NCI-H1694 (cell line): ENCODE measurements at places on chromosomes 2 and 18.

GRCh38 chr2:241560883-241561474, 2.4 kb downstream of the BOK start:
- no peak for DNase-seq

DNA sequence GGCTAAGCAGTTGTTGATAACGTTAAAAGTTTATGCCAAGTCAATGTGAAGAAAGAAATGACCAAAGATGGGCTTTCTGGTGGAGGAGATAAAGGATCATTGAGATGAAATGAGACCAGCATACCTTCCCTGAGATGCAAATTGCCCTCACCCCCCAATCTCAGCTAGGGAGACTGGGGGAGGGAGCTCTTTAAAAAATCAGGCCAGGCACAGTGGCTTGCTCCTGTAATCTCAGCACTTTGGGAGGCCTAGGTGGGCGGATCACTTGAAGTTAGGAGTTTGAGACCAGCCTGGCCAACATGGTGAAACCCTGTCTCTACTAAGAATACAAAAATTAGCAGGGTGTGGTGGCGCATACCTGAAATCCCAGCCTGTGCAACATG, 30.9 kb upstream of the KCMF1 start:
- DNase-seq: no peak

DNA sequence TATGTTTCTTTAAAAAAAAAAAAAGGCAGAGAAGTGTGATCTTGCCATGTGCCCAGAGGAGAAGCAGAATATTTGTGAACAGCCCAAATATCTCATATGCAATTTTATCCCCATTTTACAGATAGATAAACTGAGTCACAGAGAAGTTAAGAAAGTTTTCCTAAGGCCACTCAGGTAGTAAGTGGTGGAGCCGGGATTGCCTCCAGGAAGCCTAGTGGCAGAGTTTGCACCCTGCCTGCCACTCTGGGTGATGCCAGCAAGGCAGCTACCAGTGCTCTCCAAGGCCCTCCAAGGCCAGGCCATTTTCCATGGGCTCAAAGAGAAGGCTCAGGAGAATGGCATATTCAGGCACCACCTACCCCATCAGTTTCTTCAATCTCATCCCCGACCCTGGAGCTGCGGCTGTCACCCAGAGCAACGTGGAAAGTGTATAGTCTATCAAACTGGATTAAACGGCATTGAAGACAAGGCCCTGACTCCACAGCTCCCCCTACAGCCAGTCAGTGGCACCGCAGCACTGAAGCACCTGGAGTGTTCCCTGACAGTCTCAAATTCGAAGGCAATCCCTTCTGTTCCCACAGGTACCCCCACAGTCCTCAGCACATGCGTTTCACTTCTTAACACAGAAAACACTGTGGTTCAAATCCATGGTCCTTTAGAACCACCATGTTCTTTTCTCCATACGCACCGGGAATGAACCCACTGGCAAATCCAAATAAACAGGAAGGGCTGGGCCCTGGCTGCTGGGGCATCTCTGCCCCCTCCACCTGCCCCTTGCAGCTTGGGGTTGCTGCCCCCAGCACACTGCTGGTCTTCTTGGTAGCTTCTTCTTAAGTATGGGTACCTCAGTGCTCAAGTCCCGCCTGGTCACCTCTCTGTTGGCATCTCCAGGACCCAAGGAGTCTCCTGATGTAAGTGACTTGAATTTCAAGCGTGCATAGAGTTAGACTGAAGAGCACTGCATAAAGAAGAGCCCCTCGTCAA, 175.3 kb downstream of the INHBB start:
- peak; percentile 39 for DNase-seq

DNA sequence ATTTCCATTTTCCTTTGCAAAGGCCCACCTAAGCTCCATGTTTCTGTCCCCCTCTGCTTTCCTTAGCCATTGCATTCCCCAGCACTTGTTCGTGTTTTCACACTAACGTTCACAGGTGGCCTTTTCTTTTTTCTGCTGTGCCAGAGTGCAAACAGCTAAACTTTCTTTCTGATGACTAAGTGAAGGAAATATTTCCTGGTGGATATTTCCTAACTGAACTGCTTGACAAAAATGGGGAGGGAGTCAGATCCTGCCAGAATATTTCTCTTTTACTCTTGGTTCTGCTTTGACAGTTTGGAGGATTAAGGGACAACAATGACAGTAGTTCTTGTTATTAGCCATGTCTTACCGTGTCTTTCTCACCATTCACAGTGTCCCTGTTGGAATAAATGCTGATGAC, 344.0 kb downstream of the ARHGAP15 start:
- no peak for DNase-seq

DNA sequence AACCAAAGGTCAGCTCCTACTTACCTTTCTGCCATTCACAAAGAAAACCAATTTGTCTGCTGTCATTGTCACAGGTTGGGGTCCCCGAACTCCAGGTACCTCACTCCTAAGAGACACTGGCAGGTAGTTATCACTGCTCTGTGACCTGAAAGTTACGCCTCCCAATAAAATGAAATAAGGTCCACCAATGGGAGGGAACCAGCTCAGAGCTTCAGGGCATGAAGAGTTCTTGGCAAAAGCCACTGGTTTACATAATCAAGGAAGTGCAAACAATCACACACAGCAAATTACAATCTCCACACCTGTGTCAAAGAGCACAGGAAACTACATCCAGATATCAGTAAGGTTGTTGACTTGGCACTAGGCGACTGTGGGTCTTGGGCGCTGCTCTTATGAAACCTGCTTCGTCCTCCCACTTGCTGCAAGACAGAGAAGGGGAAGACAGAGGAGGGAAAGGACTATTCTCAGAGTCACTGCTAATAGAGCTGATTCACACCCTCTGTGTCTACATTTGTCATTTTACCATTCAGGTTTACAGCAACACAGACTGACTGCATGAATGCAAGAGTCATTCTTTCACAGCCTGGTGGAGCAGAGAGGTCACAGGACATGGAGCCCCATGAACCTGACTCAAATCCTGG, at the start of gene XDH:
XDH (minus strand) TSS at position 142 of the 641 bp plus-strand sequence; CDS start at position 66, 76 bp downstream.
- DNase-seq: no peak

DNA sequence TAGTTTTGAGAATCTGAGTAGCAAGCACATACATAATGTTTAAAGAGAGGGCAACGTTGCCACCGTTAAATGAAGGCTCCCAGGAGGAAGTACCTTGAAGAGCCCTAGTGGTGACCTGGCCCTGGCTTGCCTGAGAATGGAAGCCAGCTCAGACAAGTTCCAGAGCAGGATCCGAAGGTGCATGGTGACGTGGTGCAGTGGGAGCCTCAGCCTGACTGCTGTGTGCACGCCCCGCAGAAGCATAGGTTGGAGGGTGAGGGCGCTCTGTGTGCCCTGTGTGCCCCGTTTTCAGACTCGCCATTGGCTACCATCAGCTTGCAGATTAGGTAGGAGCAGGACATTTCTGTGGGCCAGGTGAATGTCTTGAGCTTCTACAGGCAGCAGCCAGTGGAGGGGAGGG, 68.2 kb downstream of the ZNF407 start:
- no peak for DNase-seq

DNA sequence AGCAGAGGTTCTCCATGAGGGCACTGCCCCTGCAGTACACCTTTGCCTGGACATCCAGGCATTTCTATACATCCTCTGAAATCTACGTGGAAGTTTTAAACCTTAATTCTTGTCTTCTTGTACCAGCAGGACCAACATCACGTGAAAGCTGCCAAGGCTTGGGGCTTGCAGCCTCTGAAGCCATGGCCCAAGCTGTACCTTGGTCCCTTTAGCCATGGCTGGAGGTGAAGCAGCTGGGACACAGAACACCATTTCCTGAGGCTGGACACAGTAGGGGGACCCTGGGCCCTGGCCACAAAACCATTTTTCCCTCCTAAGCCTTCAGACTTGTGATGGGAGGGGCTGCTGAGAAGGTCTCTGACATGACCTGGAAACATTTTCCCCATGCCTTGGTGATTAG, 32.8 kb upstream of the CCDC141 start:
- no peak for DNase-seq

GRCh38 chr2:47905386-47906156, 727 bp downstream of the FBXO11 start:
- peak; percentile 9 for DNase-seq

GRCh38 chr2:8571792-8572499, 109.9 kb upstream of the ID2 start:
- no peak for DNase-seq

DNA sequence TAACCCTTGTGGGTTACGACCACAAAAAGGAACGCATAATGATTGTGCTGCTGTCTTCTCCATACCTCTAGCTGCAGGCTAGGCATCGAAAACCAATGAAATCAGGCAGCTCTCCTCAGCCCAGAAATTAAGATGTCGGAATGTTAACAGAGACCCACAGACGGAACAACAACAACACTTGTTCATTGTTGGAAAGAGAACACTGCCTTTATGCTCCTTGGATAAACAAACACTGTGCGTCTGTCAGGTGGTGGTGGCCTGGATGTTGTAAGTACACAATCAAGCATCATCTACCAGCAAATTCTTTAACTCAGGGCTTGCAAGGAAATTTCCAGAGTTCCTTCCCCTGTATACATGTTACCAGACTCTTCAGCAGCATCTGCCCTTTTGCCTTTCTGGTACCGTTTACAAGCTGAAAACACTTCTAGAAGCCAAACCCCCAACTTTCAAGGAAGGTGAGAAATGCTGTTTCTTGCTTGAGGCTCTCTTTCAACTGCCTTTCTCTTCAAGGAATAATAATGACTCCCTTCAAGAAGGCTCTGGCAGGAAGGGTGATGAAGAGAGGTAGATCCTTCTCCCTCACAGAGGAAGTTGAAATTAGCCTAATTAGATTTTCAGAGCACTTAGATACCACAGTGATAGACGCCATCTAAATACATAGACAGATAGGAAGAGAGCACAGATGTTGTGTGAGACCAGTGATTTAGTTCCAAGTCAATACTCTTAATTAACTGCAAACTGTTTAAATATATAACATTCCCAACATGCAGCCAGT, 332.7 kb downstream of the ZNF521 start:
- DNase-seq: no peak

- no peak for DNase-seq
These were observed 78.5 kb downstream of the TANC1 start for GRCh38 chr2:159046966-159047365.

DNA sequence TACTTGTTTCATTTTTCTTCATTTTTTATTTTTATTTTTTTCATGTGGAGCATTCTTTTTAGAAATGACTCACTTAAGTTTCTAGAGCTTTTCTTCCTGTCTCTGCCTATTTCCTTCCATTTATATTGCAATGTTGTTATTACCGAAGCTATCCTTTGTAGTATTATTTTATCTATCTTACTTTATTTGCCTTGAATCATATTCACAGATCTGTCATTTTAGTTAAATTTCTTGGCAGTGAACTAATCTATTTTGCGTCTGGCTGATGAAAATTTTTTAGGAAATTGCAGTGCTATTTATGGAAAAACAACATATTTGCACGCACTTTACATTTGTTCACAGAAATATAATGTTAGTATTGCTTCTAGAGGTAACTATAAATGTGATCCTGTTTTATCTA, 956.9 kb upstream of the SLC39A10 start:
- no peak for DNase-seq

DNA sequence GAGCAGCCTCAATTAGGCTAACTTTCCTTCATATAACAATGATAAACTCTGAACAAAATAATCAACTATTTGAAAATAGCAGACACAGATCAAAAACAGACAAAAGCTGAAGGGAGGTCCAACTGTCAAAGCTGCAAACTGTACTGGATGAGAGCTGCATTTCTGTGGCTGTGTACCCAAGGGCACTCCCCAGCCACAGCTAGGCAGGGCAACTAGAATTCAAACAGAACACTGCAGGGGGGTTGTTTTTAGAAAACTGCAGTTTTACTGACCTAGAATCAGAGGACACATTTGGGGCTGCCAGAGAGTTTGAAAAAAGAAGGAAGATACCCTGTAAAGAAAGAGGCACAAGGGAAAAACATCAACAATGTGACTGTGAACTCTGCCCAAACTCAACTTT, 56.8 kb downstream of the SMAD2 start:
- no peak for DNase-seq

- DNase-seq: no peak
These were observed 573.3 kb downstream of the LRP1B start for GRCh38 chr2:141557329-141558095.

GRCh38 chr2:33782395-33783230, 183.5 kb upstream of the FAM98A start:
- no peak for DNase-seq

DNA sequence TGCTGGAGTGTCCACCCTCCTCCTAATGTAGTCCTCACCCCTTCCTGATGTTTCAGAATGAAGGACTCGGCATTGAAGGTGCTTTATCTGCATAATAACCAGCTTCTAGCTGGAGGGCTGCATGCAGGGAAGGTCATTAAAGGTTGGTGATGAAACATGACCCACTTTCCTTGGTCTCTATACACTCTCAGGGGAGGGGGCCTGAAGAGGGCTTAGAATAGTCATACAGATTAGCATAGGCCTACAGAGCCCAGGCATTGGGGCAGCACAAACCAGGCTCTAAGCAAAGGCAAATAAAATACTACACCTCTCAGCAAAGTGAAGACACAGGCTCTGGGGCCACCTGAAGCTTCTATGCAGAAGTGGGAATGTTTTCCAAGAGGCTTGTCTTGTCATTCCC, 1.8 kb downstream of the IL36RN start:
- DNase-seq: no peak

- no peak for DNase-seq
These were observed 229.9 kb downstream of the AGPS start for GRCh38 chr2:177622521-177622920.

DNA sequence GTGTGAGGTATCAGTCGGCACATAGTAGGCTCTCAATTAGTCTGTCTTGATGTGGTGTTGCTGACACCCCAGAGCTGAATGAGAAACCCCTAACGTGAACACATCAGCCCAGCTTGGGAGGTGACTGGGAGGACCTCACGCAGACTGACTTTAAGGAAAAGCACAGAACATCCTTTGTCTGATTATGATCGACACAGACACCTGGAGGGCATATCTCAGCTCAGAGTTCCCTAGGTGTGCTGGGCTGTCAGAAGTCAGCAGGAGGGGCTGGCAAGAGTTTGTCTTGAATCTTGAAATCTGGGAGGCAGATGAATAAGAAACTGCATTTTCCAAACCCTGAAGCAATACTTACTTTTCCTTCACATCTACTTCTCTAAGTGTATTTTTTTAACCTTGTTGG, 16.8 kb upstream of the MYCN start:
- no peak for DNase-seq

DNA sequence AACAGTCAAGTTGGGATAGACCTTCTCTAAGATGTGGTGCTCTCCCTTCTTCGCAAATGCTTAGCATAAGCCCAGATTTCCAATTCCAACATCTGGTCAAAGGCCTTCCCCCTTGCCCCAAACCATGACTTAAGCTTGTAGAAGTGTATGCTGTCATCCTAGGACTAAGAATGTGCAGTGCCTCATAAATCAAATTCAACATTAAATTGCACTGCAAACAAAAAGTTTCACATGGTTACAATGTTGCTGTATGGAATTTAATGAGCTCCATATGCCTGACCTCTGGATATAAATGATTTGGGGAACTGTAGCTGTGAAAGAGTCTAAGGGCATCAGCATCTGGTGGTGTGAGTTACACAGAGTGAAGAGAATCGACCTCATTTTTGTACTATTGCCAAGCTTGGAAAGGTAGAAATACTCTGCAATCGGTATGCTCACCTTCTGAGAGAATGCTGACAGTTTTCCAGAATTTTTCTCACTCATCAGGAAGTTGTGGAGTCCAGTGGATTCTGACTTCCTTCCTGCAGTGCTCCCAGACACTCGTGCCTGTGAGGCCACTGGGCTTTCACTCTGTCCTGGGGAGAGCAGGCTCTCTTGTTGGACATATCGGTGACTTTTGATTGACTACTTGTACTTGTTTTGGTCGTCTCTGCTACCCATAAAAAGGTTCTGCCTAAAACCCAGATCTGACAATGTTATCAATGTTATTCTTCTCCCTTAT, 40.6 kb downstream of the FASTKD2 start:
- DNase-seq: peak; percentile 70
